Pulmonary artery endothelial cell (primary cell): ENCODE measurements at places on chromosomes 16 and 17.
A peak's percentile ranks its signal among the peaks of the same experiment; 100 is the strongest.

DNA sequence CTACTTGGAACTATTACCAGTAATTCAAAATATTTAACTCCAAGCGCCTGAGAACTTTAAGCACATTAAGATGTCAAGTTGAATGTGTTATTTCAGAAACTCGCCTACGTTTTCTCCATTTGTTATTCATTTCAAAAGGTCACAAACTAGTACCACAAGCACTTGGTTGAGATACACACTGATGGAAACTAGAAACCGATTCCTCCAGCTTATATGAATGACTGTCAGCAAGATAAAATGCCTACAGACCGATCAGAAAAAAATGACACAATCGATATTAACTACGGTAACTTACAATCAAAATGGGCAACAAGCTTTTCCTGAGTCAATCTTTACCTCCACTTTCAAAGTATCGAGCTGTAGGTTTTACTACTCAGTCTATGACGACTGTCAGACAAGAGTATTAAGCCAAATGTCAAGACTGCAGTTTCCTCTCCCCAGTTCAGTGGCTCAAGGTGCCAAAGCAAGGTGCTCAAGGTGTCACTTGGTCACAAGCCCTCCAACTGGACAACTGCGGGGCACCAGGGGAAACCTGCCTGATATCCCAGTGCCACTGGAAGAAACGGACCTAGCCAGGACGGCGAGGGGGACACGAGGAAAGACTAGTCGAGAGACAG, 678 bp downstream of the SRP68 start:
- no peak for DNase-seq

GRCh38 chr17:73759324-73759723, 115.1 kb upstream of the SDK2 start:
- DNase-seq = no peak

DNA sequence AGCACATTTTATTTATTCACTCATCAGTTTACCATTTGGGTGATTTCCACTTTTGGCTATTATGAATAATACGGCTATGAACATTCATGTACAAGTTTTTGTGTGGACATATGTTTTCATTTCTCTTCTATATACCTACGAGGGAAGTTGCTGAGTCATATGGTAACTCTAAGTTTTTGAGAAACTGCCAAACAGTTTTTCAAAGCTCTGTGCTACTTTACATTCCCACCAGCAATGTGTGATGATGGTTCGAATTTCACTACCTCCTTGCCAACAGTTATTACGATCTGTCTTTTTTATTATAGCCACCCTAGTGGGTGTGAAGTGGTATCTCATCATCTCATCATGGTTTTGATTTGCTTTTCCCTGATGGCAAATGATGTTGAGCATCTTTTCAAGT, 63.7 kb upstream of the MRTFB start:
- peak; percentile 13 for DNase-seq

GRCh38 chr16:1723450-1724147, 17.6 kb downstream of the MAPK8IP3 start:
- DNase-seq = no peak

DNA sequence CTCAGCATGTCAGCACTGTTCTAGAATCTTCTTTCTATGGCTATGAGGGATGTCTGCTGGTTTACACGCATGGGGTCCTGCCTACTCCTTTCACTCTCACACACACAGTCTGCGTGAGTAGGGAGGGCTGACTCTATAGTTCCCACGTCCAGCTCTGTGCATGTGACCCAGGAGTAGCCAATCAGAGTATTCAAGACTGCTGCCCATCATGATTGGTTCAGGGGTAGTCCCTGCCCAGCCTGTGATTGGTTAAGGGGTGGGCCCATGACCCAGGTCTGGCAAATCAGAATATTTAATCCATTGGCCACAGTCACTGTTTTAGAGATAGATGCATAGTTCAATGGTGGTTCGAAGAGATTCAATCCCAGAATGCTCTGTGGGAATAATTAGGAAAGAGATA, 151.3 kb upstream of the IRX3 start:
- no peak for DNase-seq

GRCh38 chr17:79518585-79519523, 92.0 kb downstream of the RBFOX3 start:
- DNase-seq = no peak

DNA sequence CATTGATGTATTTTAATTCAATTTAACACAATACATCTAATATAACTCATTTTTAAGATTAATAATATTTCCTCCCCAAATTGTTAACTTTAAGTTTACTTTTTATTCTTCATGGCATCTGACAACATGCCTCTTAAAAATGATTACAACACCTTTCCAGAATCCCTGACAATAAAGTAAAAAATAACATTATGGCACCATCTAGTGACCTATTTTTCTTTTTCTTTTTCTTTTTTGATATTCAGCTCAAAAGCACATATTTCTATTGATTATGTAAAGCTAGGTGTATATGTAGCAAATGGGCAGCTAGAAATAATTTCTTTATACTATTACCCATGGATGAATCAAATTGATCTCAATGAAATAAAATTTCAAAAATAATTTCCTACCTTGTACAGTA, 834.3 kb upstream of the CDH8 start:
- DNase-seq = no peak

GRCh38 chr16:12158428-12158827, 181.9 kb downstream of the SNX29 start:
- DNase-seq = no peak
